NCI-H524 treated with DMSO at 0.1 percent for 48 hours (cell line): ENCODE measurements at places on chromosomes 7 and 10.

DNA sequence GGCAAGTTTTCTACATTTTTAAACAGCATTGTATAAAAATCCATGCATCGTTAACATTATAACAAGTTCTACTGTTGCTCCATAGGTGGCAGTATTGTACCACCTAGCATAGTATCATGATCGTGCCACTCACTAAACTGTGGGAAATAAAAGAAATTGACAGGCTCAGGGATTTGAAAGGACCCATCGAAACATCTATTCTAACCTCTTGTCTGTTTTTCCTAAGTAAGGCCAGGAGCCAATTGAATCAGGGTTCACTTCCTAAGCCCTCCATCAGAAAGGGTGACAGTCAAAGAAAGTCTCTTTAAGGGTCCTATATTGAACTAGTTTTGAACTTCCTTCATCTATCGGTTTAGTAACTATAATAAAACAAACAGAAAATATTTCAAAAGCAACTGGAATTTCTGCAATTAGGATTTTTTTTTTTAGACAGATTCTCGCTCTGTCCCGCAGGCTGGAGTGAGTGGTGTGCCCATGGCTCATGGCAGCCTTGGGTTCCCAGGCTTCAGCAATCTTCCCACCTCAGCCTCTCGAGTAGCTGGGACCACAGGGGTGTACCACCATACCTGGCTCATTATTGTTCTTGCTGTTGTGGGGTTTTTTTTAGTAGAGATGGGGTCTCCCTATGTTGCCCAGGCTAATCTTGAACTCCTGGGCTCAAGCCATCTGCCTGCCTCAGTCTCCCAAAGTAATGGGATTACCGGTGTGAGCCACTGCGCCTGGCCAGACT is 9.4 kb downstream of the HACD1 start:
- DNase-seq, result no peak

DNA sequence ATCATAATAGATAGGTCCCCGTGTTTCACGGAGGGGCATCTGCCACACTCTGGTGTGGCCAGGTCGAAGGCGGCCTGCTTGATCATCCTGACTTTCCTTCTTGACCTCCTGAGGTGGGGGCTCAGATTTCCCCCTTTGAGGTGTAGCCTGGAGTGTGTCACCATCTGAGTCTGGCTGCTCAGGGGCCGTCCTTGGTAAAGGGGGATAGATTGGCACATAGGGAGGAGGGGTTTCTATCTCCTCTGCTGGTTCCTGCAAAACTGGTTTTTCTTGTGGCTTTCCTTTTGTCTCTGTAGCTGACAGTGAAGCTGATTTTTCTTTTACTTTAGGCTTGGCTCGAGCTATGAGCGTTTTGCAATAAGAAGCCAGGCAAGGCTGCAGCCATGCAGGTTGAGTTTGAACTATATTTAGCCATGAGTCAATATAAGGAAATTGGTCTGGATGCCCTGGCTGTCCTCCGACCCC is 7.1 kb upstream of the ZNF117 start:
- DNase-seq, result no peak

- DNase-seq, result no peak
Measured at GRCh38 chr7:26580711-26581110, 283.7 kb downstream of the SKAP2 start.

DNA sequence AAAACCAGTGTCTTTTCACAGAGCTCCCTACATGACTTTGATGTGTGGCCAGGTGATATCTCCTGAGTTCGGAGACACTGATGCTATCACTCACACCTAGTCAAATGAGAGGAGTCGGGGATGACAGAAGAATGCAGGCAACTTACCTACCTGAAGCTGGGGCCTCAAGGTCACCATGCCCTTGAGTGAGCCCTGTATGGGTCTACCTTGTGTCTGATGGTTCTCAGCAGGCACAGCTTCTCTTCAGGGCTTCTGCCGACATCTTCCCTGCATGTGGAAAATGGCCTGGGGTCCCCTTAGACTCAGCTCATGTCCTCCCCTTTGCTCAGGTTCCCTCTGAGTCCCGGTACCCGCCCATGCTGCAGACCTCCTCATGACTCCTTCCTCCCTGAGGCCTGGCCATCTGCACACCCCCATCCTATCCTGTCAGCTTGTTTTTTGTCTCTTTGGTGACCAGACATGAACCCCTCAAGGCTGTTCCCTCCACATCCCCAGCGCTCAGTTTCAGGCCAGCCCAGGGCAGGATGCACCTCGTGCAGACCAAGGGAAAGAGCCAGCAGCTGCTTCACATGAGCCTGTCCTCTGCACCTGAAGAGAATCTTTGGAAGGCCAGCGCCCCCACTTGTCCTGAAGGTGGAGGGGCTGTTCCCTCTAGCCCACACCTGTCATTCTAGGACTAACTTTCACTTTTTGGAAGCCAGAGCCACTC is 74.6 kb upstream of the GDF10 start:
- no peak for DNase-seq

DNA sequence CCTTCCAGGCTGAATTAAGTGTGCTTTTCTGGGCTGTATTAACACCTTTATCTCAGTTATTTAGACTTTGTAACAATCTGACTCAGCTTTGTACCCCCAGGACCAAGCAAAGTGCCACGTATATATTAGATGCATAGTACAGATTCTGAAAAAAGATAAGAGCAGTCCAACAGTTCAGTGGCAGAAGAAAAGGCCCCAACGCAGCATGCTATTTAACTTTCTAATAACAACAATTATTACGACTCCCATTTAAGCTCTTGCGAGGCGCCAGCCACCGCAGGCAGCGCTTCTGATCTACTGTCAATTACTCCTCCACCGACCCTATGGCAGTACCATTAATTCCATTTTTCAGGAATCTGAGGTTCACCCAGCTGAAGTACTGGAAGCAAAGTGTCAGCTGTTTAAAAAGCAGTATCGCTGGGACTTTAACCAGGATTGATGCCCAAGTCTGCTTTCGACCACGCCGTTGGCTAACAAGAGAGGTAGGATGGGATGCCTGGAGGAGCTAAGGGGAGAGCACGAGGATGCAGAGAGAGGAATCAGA is 638 bp downstream of the LIPA start:
- no peak for DNase-seq

GRCh38 chr7:20539201-20539600 is 76.3 kb upstream of the ABCB5 start:
- DNase-seq, result no peak

- DNase-seq, result no peak
Measured at GRCh38 chr7:151261529-151261928, 13.0 kb upstream of the SMARCD3 start.

DNA sequence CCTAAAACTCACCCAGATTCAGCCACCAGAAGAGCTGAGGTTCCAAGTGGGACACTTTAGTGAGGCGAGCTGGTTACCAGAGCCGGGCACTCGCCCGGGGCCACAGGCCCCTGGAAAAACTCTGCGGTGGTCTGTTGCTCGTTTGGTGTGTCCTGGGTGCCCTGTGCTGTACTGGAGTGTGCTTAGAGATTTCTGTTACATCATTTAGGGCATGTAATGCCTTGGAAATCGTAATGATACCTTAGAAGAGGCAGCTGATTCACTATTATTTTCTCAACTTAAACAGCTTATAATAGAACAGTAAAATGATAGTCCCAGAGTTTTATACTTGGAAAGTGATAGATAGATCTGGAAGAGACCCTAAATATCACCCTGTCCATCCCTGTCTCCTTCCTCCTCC is 48.5 kb upstream of the BTBD16 start:
- DNase-seq, result no peak

- DNase-seq, result no peak
Measured at GRCh38 chr10:51270936-51271530, 196.7 kb downstream of the PRKG1 start.

DNA sequence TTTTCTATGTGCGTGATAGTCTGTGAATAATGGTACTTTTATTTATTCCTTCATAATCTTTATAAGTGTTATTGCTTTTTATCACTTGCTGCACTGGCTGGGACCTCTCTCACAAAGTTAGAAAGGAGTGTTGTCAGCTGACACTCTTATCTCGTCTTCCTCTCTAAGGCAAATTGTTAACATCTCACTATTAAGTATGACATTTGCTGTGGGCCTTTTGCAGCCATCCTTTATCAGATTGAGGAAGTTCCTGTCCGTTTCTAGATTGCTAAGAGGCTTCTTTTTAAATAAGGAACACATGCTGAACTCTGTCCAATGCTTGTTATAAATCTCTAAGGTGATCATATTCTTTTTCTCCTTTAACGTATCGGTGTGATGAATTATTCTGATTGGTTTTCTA is 27.4 kb upstream of the DIP2C start:
- DNase-seq, result no peak

DNA sequence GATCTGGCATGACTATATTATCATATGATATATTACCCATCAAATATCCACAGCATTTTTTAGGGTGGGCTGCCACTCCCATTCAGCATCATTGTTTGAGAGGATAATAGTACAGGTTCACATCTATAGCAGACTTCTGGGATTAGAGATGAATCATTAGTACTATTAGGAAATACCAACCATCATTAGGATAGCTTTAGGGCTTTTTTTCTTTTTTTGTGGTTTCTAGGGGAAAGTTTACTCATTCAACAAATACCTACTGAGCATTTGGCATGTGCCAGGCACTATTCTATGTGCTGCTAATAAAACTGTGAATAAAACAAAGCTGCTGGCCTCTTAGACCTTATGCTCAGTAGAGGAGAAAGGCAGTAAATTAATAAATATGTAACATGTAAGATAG is 40.6 kb downstream of the NHLRC2 start:
- DNase-seq, result no peak
